NCI-H1105 (cell line): ENCODE measurements at places on chromosomes 1 and 21.

DNA sequence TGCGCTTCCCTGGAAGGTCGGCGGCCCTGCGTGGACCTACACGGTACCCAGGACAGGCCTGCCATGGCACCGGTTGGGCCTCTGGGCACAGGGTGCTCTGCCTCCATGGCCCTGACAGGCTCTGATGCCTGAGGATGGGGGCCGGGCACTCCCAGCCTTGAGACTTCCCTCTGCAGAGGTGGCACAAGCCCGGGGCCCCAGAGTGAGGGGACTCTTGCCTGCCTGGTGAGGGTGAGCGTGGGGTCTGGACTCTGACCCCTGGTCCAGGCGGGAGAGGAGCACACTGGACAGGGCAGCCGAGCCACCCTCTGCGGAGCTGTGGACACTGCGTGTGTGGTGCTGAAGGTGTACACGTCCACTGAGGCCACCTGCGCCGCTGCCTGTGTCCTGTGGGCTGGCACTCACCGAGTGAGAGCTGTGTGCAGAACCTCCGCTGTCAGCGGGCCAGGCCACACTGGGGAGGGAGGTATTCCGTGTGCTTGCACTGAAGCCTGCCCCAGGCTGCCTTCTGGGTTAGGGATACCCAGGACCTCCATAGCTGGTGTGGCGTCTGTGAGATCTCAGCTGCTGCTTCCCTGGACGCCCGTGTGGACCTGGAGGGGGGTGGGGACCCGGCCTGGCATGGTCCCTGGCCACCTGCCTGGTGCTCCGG, 10.4 kb downstream of the SKI start:
- no peak for DNase-seq

DNA sequence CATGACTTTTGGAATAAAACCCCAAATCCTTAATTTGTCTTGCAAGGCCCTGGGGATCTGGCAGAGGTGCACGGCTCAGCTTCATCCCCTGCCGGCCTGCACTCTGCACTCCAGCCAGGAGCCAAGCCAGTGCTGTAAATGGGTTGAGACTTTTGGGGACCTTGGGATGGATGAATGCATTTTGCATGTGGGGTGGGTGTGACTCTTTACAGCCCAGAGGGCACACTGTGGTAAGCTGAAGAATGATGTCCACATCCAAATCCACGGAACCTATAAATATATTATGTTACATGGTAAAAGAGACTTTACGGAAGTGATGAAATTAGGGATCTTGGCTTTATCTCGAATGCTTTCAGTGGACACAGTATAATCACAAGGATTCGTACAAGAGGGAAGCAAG, 177.8 kb downstream of the EDEM3 start:
- no peak for DNase-seq

DNA sequence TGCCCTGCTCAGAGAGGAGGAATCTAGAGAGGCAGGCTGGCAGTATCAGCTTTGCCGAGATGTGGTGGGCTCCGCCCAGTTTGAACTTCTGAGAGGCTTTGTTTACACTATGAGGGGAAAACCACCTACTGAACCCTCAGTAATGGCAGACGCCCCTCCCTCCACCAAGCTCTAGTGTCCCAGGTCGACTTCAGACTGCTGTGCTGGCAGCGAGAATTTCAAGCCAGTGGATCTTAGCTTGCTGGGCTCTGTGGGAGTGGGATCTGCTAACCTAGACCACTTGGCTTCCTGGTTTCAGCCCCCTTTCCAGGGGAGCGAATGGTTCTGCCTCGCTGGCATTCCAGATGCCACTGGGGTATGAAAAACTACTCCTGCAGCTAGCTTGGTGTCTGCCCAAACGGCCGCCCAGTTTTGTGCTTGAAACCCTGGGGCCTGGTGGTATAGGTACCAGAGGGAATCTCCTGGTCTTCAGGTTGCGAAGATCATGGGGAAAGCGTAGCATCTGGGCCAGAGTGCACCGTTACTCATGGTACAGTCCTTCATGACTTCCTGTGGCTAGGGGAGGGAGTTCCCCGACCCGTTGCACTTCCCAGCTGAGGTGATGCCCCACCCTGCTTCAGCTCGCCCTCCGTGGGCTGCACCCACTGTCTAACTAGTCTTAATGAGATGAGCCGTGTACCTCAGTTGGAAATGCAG, 43.6 kb downstream of the C21orf91 start:
- no peak for DNase-seq

- no peak for DNase-seq
Observed at GRCh38 chr21:15293240-15293639, 228.4 kb upstream of the NRIP1 start.

DNA sequence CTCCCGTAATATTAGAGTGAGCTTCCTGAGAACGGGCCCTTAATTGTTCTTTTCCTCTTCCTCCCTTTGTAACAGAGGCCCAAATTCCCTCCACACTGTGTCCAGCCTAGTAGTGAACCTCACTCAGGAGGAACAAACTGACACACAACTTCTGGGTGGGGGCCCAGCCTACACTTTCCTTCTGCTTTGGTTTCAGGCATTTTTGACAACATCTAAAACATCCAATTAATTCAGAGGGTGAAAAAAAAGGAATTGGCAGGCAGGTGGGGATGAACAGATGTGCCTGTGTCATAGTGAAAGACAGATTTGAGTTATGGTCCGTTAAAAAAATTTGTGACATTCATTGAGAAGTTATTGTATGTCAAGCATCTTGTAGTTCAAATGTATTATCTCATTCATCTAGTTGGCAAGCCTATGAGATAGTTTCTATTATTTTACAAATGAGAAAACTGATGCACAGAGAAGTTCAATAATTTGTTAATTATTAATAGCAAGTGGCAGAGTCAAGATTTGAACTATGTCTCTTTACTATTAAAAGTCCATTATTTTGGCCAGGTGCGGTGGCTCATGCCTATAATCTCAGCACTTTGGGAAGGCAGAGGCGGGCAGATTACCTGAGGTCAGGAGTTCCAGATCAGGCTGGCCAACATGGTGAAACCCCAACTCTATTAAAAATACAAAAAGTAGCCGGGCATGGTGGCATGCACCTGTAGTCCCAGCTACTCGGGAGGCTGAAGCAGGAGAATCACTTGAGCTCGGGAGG, 41.6 kb upstream of the LRIG2 start:
- no peak for DNase-seq

- DNase-seq: no peak
Observed at GRCh38 chr21:26964170-26964778, 2.6 kb downstream of the ADAMTS5 start.

DNA sequence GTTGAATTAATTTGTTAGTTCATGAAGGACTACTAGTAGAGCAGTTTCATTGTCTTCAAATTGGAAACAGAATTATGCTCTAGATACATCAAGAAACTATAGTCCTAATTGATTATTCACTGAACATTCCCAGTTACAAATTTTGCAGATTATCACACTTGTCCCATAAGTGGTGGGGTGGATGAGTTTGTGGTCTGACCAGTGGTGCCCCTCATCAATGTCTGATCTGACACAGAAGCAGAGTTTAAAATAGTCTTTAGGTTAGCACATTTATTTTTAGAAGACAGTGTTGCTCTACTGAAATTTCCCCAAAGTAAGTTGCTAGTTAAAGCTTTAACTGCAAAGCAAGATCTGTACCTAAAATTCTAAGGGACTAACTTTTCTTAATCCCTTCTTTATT, 42.9 kb downstream of the INKA2 start:
- DNase-seq: no peak

DNA sequence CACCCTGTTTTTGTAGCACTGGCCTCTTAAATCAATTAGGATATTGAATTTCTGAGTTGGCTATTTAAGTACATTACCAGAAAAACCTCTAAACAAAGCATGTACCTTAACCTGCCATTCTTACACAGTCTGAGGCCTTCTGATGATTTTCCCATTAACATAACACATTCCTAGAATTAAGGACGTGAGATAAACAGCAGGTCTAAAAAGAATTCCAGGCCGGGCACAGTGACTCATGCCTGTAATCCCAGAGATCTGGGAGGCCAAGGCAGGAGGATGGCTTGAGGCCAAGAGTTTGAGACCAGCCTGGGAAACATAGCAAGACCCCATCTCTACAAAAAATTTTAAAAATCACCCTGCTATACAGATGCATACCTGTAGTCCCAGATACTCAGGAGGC, 18.0 kb upstream of the LRRC8D start:
- no peak for DNase-seq

- no peak for DNase-seq
Observed at GRCh38 chr21:25458484-25458883, 148.8 kb downstream of the MRPL39 start.

DNA sequence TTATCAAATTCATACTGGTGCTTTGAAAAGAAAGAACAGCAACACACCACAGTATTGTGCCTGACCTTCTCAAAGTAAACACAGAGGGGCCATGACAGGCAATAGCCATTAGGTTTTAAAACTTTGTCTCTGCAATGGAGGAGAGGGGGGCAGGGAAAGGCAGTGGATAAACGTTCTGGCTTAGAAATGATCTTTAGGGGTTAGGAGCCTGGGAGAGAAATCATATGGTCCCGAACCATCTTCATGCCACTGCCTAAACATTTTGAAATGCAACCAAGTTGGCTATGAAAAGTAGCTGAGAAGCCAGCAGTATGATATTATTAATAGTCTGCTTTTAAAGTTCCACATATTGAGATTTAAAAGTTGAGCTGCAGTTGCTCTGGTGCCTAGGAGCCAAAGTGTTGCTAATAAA, 39.8 kb downstream of the PLPP3 start:
- DNase-seq: no peak

- no peak for DNase-seq
Observed at GRCh38 chr21:14949603-14950002, 115.2 kb downstream of the NRIP1 start.

- DNase-seq: peak; percentile 33
Observed at GRCh38 chr1:90964444-90965035, 57.3 kb downstream of the ZNF644 start.

DNA sequence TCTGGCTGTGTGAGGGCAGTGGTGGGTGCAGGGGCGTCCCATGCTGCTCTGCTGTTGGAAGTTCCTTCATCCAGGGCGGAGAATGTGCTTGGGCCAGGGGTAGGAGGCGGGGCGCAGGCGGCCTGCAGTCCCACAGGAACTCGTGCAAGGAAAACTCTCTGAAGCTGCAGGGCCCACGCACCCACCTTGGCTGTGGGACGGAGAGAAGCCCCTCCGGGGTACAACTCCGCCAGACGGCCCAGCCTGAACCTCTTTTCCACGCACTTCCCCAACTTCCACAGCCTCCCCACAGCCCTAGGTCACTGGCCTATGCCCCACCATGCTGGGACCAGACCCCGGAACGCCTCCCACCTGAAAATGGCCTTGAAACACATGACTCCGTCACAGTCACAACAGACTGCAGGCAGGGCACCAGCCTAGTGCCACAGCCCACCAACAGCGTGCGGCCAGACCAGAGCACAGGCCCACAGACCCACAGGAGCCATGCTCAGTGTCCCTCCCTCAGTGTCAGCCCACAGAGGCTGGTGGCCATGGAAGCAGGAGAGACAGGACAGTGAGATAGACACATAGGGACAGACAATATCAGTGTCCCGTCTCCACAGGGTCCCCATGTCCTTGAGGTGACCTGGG, 47.8 kb downstream of the WNT9A start:
- DNase-seq: no peak

DNA sequence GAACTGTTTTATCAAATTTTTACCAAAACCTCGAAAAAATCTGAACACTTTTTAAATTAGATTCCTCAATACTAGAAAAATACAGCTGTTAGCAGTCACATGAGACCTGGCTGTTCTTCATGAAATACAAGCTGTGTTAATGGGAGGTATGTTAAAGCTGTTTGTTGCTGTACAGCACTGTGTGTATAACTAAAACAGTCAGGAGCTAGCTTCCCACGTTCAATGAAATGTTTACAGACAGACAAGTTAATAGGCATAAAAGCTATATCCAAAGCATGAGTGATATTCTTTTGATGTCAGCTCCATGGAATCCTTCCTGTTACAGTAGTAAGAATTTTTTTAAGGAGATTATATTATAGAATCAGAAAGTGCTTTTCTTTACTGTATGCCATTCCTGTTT, 223.2 kb upstream of the FOXD3 start:
- no peak for DNase-seq

- no peak for DNase-seq
Observed at GRCh38 chr1:226672339-226672762, 66.7 kb downstream of the ITPKB start.

DNA sequence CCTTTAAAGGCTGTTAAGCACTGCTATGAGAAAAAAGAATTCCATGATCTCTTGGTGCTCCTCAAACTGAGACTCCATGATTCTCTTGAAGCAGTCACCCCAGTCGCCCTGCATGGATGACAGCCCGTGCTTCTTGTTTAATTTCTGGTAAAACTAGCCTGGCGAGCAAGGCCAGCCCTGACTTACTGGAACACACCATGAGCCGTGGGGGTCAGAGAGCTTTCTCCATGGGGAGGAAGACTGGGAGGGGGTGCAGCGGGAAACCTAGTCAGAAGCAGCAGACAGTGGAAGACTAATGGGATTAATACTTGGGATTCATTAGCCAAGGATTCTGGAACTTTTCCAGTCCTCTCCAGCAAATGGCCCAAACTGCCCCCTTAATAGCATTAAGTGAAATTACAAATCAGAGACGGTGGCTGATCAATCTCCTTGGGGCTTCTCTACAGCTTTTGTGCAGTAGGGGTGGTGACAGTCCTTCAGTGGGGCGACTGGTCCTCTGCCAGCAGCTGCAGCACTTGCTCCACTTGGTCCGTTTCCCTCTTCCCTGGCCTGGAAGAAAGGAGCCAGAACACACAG, 57.2 kb upstream of the LRRN2 start:
- DNase-seq: no peak

DNA sequence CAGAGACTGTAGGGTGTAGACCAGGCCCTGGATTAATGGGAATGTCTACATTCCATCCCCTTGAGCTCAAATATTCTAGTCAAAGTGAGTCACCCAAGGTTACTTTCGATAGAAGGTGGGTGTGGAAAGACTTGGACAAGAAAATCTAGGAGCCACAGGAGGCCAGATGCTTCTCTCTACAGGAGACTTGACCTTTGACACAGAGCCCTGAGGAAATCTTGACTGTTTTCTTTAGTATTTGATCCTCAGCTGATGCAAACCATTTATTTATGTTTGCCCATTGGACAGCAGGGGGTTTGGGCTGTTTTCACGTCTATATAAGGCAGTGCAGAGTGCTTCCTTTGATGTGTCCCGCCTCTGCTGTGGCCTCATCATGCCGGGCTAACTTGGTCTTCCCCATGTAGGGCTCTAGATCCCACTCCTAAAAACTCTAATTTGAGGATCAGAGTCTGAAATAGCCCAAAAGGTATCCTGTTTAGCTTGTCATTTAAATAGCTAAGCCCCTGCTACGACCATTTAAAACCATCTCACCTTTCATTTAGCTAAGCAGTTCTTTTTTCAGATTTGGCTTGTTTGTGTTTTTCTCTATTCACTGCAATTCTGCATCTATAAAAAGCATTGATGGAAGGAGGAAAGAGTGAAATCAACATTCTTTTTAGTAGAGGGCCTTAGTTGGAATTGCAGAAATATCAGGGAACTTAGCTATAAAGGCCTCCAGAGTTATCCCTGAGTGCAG, 15.5 kb upstream of the MAP3K7CL start:
- no peak for DNase-seq

DNA sequence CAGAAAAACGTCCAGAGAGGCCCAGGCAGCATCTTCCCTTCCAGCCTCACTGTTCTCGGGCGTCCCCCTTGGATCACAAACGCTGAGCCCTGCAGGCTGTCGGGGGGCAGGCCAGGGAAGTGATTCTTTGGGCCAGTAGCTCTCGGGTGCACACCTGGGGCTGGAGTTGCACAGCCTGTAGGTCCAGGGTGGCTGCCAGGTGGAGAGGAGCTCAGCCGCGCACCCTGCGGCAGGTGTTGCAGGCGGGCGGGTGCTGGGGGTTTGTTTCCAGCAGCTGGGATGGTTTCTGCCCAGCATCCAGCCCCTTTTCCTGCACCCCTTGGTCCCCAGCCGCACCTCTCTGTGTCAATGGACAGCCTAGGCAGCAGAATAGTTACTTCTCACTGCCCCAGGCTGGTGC, 15.7 kb downstream of the PRDM16 start:
- no peak for DNase-seq
